ENCODE measurements at places on chromosomes 6 and 20.

DNA sequence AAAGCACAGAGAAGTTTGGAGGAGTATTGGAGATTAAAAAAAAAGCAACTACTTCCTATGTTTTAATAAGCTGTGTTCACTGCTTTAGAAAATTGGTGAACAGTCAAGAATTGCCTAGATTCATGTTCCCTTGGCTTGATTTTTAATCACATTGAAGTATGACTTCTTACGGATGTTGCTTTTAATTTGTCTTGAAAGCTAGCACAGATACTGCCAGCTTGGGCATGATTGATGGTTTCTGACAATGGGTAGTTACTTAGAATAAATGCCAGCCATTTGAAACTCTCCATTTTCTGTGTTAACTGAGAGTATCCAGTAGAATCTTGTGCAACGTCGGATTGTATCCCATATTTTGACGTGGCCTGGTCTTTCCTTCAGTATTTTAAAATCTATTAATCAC, 178.0 kb downstream of the DTNBP1 start:
- DNase-seq = no peak

DNA sequence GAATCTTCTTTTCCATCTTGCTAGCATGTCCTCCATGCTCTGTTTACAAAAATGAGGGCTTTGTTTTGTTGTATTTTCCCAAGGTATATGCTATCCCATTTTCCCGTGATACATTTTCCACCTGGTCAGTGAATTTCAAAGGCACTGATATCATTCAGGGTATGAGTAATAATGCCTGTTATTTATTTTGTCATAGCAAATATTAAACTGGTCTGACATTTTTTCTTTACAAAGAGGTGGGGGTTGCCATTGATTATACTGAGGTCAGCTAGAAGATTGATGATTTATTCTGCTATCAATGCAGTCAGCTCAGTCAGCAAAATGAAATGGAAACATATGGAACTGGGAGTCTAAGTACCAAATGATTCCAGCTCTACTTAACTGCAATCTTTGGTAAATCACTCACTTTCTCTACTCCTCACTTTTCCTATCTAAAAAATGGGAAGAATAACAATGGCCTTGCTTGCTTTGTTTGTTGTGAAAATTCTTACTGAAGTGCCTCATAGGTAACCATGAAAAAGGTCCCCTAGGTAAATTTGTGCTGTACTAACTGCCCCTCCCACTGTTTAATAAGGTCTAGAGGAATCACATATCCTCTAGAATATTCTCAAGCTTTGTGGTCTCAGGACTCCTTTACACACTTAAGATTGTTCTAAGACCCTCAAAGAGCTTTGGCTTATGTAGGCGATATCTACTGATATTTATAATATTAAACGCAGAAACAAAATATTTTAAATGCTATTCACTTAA, 64.0 kb downstream of the ARHGAP18 start:
- no peak for DNase-seq

GRCh38 chr6:155171747-155172449, 91.9 kb upstream of the CLDN20 start:
- DNase-seq = peak; percentile 33

DNA sequence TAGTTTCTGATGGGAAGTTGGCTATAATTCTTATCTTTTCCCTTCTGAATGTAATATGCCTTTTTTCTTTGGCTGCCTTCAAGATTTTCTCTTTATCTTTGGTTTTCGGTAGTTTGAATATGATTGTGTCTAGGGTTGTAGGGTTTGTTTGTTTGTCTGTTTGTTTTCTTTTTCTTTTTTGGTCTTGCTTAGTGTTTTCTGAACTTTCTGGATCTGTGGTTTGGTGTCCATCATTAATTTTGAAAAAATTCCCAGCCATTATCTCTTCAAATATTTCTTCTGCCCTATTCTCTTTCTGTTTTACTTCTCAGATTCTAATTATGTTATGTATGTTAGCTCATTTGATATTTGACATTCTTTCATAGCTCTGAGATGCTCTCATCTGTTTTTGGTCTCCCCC, 79.4 kb downstream of the CHMP4B start:
- no peak for DNase-seq

DNA sequence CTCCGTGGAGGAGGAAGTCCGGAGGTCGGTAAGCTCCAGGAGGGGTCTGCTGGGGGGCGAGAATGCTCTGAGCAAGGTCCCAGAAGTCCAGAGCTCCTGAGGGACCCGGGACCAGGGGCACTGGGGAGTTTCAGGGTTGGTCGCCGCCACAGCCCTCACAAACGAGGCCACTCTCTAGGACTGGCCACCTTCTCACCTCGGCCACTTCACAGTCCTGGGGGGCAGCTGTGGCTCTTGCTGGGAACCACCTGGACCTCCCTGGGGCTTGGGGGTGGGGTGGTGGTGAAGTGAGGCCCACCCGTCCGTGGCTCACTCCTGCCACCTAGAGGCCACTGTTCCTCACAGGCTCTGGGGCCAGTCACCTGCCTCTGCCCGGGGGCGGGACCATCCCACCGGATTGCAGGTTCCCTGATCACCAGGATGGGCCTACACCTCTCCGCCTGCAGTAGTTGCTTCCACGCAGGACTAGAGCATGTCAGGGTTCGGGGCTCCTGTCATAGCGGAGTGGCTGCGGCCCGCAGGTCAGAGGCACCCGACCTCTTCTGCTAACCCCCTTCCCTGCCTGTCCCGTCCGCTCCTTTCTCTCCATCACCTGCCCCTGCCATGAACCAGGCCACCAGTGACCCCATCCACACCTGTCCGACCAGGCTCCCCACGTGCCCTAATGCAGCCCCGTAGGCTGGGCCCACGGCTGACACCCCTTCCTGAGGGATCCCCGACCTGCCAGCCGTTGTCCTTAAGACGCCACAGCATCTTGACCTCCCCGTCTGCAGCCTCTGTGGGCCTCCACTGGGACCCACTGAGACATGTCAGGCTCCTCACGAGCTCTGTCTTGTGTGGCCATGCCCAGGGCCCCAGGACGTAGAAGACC, 5.1 kb upstream of the TCEA2 start:
- DNase-seq = peak; percentile 42

GRCh38 chr20:43560974-43561373, 2.1 kb downstream of the SGK2 start:
- no peak for DNase-seq

DNA sequence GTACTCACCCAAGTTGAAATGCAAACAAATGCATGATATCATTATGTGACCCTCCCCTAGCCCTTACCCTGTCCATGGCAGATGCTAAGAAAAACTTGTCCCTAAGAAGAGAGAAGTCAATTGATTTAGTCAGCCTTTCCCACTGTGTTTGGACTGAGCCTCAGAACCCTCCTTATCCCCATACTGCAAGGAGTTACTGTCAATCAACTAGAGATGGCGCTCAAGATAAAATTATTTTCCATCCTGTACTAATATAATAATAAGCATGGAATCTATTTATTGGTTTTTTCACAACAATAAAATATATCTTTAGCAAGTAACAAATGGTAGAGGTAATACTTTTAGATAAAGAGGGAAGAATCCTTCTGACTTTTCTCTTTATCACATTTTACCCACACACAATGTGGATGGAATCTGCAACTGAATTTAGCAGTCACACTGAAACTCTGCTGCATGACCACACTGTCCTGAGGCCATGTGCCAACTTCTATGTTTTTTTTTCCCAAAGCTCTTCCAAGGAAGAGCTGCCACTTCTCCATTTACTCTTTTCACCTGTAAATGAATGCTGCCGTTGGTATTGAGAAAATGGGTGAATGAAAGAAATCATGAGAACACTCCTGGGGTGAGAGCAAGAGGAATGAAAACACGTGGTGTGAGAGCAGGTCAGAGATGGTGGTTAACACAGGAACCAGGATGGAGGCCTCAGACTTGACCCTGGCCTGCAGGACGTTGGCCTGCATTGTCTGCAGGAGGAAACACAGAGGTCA, 10.5 kb downstream of the NT5E start:
- DNase-seq = no peak

GRCh38 chr6:33428224-33428965, 8.5 kb downstream of the SYNGAP1 start:
- no peak for DNase-seq

DNA sequence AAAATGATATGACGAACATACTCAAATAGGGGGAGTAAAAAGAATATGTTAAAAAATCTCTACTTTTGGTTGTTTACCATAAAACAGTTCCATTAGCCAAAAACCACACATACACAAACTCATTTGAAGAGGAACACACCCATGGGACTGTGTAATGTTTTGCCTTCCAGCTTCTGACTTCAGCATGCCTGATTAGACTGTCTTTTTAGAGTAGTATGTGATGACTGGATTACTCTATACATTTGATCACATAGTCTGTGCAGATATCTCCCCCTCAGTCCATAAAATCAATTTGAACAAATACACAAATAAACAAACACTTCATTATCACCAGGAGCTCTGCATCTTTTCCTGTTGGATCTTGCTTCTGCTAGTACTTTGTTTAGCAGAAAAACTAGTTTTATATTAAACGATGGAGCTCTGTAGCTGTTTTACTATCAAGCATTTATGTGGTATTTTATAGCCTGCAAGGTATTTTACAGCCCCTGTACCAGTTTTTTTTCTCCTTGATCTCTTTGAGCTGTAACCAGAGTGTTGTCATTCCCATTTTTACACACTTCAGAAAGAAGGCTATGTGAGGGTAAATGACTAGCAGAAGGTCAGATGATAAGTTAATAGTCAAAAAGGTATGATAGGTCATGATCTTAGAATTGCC, 866.5 kb upstream of the MAP3K7 start:
- DNase-seq = no peak

DNA sequence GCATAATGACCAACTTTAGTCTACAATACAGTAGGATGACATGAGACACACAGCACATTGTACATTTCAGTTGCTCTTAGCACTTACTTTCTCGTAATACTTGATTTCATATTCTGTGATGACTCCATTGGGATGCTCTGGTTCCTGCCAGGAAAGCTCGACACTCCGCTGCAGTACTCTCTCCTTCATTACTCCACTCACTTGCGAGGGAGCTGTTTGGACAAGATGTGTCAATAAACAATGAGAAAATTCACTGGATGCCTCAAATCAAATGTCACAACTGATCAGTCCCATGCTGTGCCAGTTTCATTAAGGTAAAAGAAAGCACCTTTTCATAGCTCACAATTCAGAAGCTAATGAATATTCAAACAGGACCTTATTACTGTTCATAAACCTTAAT, 147.1 kb downstream of the EPHA7 start:
- no peak for DNase-seq

DNA sequence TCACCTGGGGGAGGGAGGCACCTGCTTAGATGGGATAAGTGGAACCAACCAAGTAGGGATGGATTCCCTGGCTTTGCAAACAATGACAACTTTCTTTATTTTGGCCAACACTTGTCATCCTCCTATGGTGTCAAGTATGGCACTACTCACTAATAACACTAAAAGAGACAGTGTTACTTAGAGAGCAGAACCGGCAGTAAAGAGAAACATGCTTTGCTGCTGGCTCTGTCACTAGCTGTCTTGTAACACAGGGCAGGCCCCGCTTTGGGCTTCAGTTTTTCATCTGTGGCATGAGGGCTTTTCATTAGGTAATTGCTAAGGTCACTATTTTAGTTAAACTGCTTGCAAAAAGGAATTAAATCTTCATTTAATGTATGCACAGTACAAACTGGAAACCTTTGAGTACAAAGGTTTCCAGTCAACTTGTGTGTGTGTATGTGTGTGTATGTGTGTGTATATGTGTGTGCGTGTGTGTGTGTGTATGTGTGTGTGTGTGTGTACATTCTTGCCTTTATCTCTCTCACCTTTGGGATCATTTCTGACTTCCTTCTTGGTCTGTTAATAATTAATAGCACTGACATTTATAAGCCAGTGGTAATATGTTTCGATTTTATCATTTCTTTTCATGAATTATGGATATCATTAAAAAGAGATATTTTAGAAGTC, 64.7 kb downstream of the BTBD3 start:
- no peak for DNase-seq

All from NCI-H226 (cell line).